ENCODE measurements at places on chromosomes 11 and 22.

GRCh38 chr11:3907590-3907989, 52.1 kb downstream of the STIM1 start:
- DNase-seq = no peak

DNA sequence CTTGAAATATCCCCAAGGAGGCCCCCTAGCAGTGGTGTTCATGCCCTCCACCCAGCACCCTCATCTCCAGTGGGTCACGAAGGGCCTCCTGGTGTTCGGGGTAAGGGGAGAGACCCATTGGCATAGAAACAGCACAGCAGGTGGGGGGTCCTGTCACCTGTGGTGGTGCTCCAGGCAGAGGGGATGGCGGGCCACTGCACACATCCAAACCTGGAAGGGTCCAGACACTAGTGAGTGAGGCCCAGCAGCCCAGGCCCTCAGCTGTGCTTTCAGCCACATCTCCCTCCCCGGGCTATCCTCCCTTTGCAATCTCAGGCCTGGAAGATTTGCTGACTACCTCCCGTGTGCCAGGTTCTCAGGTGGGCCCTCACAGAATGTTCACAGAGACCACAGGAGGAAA, 59.4 kb upstream of the LYVE1 start:
- DNase-seq = no peak

GRCh38 chr11:70799386-70799785, 401.1 kb downstream of the CTTN start:
- DNase-seq = no peak

DNA sequence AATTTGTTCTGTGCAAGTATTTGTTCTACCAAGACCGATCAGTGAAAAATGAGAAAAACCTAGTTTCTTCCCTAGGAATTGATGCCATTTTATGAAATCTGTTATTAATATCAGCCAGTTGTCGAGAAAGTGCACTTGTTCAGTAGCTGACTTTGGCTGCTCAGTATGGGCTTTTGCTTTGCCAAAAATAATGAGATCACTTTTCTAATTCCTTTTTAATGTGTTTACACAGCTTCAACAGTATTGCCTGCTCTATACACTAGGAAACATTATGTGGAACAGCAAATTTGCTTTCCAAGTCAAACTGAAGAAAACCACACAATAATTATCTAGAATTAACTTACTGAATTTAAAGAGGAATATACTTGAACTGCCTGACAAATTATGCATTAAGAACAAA, 34.4 kb downstream of the SCUBE2 start:
- DNase-seq = no peak

DNA sequence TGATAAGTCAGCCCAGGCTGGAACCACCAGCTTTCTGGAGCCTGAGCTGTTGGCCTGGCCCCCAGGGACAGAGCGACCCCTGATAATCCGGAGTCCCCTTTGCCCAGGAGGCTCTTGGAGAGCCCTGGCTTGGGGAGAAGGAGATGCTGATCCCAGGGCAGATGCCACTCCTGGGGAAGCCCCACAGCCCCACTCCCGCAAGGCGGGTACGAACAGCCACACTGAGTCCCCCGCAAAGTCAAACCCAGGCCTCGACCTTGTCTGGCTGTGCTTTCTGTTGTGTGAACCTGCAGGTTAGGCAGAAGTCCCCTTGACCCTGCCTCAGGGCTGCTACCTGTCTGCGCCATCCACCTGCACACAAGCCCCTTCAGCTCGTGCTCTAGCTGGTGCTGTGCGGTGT, 108.0 kb downstream of the KCNQ1OT1 start:
- no peak for DNase-seq

DNA sequence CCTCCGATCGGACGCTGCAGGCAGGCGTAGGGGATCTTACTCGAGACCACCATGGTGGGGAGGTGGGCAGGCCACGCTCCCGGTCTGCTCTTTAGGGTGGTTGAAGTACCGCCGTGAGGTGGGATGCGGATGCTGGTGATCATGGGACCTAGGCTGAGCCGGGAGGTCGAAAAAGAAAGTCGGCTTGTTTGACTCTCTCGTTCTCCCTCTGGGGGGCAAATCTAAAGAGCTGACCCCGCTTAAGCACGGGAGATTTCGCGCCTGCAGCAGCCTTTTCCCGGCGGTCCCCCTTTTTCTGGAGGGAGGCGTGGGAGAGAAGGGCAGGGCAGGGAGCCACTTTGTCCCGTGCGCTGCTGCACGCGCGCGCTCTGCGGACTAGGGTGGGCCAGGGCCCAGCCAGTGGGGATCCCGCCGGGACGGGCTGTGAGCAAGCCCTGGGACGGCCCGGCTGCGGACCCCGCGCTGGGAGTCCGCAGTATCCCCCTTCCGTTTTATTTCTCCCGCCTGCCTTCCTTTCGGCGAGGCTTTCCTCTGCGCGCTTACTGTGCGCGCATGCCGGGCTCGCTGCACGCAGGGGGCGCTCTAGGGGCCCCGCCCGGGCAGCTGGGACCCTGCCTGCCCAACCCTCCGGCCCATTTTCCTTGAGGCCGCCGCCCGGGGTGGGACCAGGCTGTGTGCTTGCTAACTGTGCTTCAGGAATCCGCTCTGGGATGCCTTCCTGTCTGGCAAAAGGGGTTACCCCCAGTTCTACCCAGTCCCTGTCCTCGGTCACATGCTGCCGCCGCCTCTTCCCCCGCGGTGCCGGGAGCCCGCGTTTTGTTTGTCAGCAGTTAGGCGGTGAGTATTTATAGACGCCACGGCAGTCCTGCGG, 81.0 kb downstream of the PRR5L start:
- no peak for DNase-seq

DNA sequence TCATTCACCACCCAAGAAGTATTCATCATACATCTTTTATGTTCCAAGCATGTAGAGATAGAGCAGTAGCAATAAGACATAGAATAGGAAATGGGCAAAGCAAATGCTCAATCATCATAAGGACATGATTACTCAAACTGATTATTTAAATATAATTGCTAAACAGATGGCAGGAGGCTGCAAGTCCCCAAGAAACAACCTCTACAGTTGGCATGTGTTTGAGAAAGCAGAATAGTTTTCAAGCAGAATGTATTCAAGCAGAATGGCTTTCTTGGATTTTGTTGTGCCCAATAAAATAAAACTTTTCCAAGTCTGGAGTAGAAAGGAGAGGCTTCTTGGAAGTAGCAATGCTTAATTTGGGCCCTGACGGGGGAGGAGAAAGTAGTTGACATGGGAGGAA, 86.5 kb upstream of the SYN3 start:
- DNase-seq = no peak

DNA sequence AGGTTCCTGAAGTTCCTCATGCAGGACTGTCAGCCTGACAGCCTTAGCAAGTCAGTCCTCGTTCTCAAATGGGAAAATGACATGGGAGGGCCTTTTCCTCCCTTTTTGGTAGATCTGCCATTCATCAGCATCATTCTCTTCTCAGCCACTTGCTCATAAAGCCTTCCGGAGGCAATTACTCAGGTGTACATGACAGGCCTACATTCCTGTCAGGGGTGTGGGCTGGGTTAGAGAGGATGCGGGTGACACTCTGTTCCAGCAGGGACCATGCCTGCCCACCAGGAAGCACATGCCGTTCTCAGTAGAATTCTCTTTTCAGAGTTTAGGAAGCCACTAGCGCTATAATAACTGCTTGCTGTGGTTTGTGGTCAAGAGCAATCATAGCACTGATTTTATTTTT, 24.2 kb upstream of the ANKK1 start:
- DNase-seq = no peak

DNA sequence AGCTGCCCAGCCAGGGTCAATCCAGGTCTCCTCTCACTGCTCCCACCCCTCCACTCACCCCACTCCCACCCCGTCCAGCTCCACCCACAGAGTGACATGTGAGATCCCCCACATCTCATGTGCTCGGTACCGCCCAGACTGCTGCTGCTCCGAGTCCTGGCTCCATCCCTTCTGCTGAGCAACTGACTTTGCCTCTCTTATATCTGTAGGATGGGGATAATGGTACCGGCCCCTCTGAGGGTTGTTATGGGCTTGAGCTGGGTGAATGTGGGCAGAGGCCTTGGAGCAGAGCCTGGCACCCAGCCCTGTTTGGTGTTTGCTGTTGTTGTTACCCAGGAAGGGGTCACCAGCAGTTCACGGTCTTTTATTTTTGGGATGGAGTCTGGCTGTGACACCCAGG, 77.0 kb downstream of the ST3GAL4 start:
- no peak for DNase-seq

DNA sequence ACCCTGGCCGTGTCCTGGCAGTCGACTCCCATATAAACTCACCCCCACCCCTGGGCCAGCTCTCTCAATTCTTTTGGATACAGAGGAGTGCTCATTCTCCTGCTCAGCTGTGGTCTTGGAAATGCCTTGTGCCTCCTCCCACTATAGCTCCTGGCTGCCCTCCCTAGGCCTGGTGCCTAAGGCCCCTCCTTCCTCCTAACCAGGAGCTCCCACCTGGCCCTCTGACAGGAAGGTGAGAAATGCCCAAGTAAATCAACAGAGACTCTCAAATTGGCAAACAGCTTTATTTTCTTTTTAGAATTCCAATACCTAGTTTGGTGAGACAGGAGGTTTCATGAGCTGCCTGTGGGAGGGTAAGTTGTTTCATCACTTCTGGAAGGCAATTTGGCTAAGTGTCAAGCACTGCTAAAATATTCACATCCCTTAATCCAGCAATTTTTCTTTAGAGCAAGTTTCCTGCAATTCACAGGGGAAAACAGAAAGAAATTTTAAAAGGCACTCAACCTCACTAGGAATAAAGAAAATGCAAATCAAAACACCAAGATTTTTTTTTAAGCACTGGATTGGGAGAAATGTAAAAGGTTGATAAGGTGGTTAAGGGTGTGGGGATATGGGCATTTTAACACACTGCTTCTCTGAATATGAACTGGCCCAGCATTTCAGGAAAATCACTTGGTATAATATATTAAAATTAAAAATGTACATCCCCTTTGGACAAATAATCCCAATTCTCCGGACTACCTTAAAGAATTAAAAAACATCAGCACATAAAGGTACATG, 209.7 kb upstream of the ARHGAP20 start:
- DNase-seq = no peak

- peak; percentile 49 for DNase-seq
Measured at GRCh38 chr22:36465232-36466021, 16.0 kb downstream of the TXN2 start.

GRCh38 chr11:6610591-6610990, 1.4 kb downstream of the TAF10 start:
- no peak for DNase-seq

DNA sequence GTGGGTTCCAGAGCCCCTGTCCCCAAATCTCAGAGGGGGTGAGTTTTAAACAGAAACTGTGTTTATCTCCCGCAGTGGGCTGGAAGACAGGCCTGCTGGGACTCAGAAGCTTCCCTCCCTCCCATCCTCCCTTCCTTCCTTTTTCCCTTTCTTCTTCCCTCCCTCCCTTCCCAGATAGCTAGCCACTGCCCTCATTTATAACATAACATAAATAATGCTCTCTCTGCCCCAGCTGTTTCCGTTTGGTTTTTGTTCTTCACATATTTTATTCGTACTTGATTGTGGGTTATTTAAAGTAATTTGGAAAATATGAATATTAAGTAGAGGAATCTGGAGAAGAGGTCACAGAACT, 140.9 kb downstream of the TEAD1 start:
- DNase-seq = no peak

- peak; percentile 81 for DNase-seq
Measured at GRCh38 chr11:95231881-95232605, 1.0 kb upstream of the SESN3 start.

Data from large intestine (tissue), 12 donors.